ENCODE measurements at places on chromosomes 3 and 15. TPM values are rescaled to one million over a fixed set of nuclear protein-coding genes. Genes with fewer than 3 reads are reported as not detected.

Gene IP6K1
- total RNA-seq = 40.9 TPM

Gene SST
- total RNA-seq = not detected

Gene STT3B
- 177 TPM for total RNA-seq

Gene GHSR
- total RNA-seq = not detected

Gene EFCAB12
- 0.22 TPM for total RNA-seq

Gene ECE2
- total RNA-seq = not detected

Gene CHRNA5
- total RNA-seq = 0.32 TPM

Gene CYP8B1
- not detected for total RNA-seq

Gene CRYGS
- total RNA-seq = 1.6 TPM

Gene DGKG
- total RNA-seq = 7.0 TPM

Gene LOXL1
- 171 TPM for total RNA-seq

Gene CGNL1
- 4.7 TPM for total RNA-seq

Gene FEZF2
- total RNA-seq = not detected

Gene BNIP2
- 156 TPM for total RNA-seq

Gene CCR1
- total RNA-seq = 0.65 TPM

Gene CDHR4
- total RNA-seq = 0.13 TPM

Gene ADCY5
- 1.4 TPM for total RNA-seq

Gene GABRR3
- total RNA-seq = not detected

Gene SLC27A2
- 0.11 TPM for total RNA-seq

Gene C3orf85
- not detected for total RNA-seq

Gene CPNE9
- total RNA-seq = not detected

Gene ARL14
- total RNA-seq = 0.11 TPM

Gene SLC9C1
- under 0.01 TPM for total RNA-seq

Gene KIF15
- 8.4 TPM for total RNA-seq

Gene CCR8
- total RNA-seq = not detected

Gene IGSF11
- not detected for total RNA-seq

Gene MITF
- 46.4 TPM for total RNA-seq

Gene SLC28A1
- not detected for total RNA-seq

Gene TMEM212
- total RNA-seq = not detected

Gene GP9
- total RNA-seq = not detected

Gene PRR20G
- not detected for total RNA-seq

Gene SLC15A2
- total RNA-seq = 0.13 TPM

Gene CCR3
- total RNA-seq = 0.13 TPM

Gene CCDC12
- 17.6 TPM for total RNA-seq

Gene FOXL2
- total RNA-seq = 0.11 TPM

Gene INKA1
- total RNA-seq = 2.8 TPM

Gene SETMAR
- 16.2 TPM for total RNA-seq

Gene RMDN3
- total RNA-seq = 17.4 TPM

Gene GUCA1C
- not detected for total RNA-seq

Gene AADACL2
- not detected for total RNA-seq
